ENCODE measurements at places on chromosomes 12 and 14.

DNA sequence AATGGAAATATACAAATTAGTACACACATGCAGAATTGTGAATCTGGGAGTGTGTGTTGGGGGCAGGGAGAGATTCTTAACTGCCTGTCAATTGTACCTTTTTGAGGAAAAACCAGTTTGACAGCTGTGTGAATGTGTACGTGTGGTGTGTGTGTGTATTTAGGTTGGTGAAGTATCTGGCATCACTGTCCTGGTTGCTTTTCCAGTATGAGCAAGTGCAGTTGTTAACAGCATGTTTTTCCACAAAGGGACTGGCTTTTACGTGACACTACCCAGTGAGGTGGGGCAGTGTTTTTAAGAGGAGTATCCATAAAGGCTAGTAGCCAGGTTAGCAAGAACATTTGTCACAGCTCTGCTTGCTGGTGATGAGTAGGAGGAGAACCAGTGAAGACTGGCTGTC is 56.1 kb downstream of the DAAM1 start:
- no peak for DNase-seq

GRCh38 chr12:83536496-83536895 is 849.8 kb downstream of the TMTC2 start:
- no peak for DNase-seq

- DNase-seq = no peak
Observed at GRCh38 chr12:31832740-31833729, 104.2 kb upstream of the AMN1 start.

DNA sequence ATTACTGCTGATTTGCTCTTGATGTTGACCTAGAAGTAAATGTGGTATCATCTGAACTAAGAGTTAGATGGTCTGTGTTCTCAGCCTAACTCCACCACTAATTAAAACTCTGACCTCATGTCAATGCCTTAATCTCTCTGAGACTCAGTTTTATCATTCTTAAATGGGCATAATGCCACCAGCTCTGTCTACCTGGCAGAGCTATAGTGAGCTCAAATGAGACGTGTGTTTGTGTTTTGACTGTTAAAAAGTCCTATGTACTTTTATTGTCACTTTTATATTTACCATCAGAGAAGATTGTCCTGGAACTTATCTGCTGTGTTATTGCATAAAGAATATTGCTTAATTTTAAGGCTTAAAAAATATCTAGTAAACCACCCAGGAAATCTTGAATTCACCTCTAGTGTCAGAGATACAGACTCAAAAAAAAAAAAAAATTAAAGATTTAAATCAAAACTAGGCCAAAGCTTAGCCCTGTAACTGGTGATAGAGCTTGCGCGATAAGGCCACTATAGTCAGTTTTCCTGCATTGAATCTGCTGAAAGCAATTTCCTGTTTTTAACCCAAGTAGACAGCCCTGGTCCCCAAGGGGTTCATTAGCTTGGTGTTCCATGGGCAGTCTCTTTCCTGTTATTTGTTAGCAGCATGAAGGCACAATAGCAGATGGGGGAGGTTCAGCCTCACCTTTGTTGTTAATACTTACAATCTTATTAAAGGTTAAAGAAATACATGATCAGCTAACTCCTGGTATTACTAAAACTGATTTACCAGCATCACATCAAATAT is 261.8 kb downstream of the ATP23 start:
- no peak for DNase-seq

- DNase-seq = no peak
Observed at GRCh38 chr12:105888696-105889095, 250.1 kb downstream of the NUAK1 start.

DNA sequence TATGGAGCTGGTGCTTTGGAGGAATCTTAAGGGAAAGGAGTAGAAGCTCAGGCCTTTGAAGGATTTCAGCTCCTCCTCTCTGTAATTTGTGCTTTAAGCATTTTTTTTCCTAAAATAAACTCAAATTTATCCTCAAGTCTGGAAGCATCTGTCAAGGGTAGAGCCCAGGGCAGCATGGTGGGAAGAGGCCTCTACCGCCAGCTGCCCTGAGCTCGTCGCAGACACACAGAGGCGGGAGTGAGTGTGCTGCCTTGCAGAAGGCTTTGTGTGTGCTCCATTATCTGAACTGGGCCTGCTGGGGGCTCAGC is 9.3 kb downstream of the DHRS2 start:
- no peak for DNase-seq

DNA sequence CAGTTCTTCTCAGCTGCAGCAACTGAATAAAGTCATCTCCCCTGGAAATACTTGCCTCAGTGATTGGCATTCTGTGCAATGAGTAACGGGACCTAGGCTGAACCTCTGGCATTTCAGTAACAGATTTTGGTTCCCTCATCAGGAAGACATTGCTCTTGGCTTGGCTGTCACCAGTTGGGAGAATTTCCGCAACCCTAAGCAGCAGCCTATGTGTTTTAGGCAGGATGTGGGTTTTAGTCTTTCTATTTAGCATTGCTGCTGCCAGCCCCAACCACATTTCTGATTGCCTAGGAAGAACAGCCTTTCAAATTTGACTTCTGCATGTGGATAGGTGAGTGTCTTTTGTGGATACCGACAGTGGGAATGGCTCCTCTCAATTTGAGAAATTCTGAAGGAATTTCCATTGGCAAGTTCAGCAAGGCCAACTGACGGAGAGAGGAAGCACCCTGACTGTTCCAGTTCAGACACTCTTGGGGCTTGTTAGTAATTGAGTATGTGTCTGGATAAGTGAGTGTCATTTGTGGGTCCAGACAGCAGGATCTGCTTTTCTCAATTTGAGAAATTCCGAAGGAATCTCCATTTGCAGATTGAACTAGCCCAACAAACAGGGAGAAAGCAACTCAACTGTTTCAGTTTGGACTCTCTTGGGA is 19.0 kb upstream of the CLEC2A start:
- no peak for DNase-seq

GRCh38 chr12:43094886-43095575 is 457.0 kb downstream of the ADAMTS20 start:
- DNase-seq = no peak

DNA sequence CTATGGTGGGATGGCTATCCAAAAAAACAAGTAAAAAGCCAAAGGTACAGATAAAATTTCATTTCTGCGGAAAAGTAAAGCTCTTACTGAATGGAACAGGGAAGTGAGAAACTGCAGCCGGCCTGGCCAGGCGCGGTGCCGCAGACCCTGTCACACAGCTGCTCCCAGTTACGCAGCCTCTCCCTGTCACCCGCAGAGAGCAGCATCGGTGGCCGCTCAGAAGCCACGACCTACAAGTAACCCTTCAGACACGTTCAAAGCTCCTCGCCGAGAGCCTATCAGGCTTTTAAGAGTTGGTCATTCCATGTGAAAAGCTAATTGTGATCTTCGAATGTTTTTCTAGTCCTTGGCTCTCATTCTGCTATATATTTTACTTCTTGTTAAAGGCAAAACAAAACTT is 11.0 kb upstream of the ANKLE2 start:
- no peak for DNase-seq

DNA sequence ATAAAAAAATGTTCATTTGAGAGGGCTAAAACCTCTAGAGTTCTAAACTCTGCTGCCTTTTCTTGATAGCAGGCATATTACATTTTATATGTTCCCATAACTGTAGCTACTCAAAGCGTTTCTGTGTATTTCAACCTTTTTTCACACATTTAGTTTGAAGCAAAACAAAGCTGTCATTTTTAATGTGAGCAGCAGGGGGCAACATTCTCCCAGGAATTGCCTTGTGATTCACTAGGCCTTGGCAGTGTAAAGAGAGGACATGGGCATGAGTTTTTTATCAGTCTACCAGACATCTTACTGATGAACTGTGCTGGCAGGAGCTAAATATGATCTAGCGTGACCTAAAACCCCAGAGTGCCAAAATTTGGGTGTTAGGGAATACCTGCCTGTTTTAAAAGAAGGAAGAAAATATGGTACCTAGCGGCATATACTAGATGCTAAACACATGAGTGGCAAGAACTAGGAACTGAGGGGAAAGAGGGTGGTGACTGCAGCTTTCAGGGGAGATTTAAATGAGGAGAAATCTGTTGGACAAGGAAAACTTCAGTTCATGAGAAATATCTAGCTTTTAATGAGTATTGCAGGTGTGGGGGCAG is 65.3 kb downstream of the IFT43 start:
- DNase-seq = peak; percentile 90

DNA sequence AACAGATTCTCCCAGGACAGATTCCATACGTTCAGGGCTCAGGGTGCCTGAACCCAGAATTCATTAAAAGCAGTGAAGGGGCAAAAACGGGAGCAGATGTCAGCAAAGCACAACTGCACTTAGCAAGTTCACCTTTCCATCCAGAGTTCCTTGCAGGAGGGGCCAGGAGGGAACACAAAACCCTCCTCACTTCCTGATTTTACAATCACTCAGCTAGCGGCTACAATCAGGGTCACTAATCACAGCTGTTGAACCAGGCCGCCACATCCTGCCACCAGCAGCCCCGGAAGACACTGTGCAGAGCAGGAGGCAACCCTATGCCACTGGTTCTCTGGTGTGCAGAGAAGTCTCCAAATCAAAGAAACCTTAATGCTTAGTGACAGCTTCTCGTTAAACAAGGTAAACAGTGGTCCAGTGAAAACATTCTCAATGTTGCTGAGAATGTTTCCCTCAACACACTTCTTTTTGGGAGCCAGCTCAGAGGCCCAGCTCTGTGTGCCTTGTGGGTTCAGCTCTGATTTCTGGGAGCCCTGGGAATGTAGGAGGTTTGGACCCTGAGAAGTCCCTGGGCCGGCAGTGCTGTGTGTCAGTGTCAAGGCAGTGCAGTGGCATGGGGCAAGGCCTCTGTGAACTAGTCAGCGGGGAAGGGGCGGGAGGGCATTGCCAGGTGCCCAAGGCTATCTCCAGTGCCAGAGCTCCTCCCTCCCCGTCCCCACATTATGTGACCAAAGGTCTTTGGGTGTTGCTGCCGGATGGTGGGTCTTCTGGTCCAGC is 54.5 kb downstream of the VCPKMT start:
- DNase-seq = peak; percentile 22

Measured in HTR-8/SVneo (cell line).